Retina (tissue), 1 donor: ENCODE measurements at places on chromosomes 3 and 15.

GRCh38 chr3:160618363-160618762, 53.0 kb upstream of the KPNA4 start:
- DNase-seq: no peak

DNA sequence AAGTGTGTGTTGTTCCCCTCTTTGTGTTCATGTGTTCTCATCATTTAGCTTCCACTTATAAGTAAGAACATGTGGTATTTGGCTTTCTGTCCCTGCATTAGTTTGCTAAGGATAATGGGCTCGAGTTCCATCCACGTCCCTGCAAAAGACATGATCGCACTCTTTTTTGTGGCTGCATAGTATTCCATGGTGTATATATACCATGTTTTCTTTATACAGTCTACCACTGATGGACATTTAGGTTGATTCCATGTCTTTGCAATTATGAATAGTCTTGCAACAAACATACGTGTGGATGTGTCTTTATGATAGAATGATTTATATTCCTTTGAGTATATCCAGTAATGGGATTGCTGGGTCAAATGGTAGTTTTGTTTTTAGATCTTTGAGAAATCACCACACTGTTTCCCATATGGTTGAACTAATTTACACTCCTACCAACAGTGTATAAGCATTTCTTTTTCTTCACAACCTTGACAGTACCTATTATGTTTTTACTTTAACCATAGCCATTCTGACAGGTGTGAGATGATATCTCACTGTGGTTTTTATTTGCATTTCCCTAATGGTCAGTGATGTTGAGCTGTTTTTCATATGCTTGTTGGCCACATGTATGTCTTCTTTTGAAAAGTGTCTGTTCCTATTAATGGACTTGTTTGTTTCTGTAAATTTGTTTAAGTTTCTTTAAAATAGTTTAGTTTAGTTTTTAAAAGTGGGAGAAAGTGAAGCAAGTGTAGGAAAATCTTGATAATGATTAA, 21.9 kb upstream of the SLC30A4 start:
- DNase-seq: no peak

DNA sequence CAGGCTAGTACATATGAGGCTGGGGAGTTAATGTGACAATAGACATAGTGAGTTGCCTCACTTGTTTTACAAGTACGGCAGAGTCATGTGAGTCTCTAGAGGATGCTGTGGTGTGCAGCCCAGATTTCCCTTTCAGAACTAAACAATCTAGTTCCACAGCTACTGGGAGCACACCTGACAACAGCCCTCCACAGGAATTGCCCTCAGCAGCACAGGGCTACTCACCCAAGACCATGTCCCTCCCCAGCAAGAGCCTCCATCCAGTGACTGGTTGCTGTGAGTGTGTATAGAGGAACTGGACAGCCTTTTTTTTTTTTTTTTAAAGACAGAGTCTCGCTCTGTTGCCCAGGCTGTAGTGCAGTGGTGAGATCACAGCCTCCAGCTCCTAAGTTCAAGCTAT, 40.2 kb upstream of the UBE2E2 start:
- DNase-seq: no peak

- DNase-seq: peak; percentile 53
These were observed 16.2 kb downstream of the NISCH start for GRCh38 chr3:52471371-52472238.

DNA sequence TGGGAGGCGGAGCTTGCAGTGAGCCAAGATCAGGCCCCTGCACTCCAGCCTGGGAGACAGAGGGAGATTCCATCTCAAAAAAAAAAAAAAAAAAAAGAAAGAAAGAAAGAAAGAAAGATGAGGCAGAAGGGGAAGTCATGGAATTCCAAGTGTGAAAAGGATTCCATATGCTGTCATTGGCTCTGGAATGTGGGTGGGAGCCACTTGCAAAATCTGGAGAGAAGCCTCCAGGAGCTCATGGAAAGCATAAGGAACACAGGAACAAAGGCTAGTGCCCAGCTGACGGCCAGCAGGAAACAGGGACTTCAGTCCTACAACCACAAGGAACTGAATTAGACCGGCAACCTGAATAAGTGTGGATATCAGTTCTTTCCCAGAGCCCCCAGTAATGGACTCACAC, 12.5 kb upstream of the TRAK1 start:
- no peak for DNase-seq

DNA sequence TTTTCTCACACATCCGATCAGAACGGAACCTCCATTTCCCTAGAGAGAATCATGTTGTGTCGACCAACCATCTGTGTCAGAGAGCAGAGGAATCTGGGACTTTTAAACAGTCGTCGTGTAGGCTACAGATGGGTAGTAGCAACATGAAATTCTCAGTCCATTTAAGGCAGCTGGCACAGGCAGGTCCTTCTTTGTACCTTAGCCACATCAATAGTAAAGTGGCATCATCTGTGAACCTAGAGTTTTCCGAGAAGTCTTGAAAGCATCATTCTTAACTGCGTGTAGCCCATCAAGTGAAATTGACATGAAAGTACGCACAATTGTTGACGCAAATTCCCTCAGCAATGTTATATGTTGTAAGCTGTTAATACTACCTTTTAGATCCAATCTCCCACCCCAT, 114.5 kb upstream of the GRM7 start:
- DNase-seq: no peak

- DNase-seq: no peak
These were observed 185.0 kb downstream of the PLCL2 start for GRCh38 chr3:17069754-17070153.

- DNase-seq: no peak
These were observed 8.8 kb downstream of the CHST2 start for GRCh38 chr3:143128227-143128955.

DNA sequence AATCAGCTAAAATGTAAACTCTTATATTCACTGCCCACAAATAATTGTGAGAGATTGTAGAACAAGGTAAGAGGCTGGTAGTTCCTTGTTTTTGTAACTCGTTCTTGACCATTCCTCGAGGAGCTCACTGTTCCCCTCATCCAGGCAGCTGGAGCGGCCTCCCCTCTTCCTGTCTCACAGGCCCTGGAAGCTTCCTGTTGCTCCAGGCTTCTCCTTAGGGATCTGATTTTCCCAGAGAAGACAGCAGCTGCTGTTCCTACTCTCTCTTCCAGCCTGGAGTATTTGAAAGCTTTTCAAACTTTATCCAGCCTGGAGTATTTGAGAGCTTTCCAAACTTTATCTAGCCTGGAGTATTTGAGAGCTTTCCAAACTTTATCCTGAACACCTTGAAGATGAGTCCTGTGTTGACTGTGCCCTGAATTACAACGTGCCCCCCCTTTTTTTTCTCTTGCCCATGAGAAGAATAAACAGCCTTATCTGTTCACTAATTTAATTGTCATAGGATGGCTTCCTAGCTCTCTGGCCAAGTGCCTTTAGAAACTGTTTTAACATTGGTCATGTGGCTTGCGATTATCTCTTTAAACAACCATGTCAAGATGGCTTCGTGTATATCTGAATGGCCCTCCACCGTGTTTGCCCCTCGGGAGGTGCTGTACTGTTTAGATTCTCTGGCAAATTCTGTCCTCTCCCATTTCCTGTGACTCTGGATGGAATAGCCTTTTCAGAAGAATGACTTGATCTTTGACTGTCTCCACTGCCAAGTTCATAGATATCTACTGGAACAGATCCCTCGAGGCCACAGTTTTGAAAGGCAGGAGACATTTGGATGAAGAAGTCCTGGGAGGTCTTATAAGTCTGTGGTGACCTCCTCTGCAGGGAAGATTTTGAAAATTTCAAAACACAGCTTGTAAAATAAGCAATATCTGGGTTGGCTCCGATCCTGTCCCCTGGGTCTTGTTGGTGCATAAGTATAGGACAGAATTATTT, 4.8 kb downstream of the ADAMTSL3 start:
- DNase-seq: no peak

DNA sequence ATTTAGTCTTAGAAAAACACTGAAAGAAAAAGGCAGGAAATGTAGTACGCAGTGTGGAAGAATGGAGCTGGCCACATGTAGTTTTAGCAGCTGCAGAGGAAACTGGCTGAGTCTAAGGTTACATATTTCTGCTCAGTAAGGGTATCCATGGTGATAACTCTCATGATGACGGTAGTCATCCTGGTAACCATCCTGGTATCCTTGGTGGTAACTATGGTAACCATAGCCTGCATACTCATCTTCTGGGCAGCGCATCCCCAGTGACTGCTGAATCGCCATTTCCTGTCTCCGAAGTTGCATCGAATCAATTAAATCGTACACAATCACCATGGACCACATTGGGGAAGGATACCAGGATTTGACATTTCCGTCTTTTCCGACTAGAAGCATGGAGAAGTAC, 35.7 kb downstream of the CCDC80 start:
- DNase-seq: no peak

DNA sequence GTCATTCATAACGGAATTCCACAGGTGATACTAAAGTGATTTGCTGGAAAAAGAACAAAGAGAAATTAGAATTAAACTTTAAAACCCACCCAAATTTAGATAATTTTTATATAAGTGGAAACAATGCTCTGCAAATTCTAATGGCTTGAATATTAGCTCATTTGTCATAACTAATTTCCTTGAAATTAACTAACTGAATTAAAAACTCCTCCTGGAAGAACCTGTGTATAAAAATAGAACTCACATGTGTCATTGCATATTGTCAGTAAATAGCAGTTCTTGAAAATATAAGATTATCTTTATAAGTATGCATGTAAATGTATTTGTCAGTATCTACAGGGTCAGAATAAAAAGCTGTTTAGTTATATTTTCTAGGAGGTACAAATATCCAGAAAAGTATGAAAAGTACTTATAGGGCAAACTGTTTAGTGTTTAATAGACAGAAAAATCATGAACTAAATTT, 16.3 kb downstream of the ZIC1 start:
- no peak for DNase-seq

DNA sequence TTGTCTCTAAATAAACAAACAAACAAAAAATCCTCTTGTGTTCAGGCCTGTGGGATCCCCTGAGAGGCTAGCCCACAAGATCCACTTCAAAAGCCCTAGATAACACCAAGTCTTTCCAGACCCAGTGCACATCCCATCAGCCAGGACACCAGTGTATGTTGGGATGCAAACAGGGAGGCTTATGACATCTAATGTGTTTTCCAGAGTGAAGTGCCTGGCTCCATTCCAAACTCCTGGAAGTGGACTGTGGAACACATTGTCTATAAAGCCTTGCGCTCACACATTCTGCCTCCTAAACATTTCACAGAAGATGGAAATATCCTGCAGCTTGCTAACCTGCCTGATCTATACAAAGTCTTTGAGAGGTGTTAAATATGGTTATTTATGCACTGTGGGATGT, 57.0 kb downstream of the MLH1 start:
- no peak for DNase-seq

DNA sequence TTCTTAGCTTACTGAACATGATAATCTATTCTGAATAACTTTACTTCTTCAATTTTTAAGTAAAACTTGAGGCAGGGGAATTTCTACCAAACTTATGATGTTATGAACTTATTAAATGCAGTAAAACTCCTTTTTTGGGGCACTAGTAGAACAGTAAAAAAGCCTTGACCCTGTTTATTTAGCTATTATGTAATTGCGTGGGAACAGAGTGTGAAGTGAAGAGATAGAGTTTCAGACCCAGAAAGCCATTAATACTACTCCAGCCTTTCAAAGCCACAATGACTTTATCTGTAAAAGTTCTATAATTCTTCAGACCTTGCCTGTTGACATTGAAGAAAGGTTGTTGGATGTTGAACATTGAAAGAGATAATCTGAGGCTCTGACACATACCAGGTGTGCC, 638.8 kb upstream of the GRM7 start:
- DNase-seq: no peak

GRCh38 chr15:99598296-99598695, 32.5 kb downstream of the MEF2A start:
- DNase-seq: no peak

DNA sequence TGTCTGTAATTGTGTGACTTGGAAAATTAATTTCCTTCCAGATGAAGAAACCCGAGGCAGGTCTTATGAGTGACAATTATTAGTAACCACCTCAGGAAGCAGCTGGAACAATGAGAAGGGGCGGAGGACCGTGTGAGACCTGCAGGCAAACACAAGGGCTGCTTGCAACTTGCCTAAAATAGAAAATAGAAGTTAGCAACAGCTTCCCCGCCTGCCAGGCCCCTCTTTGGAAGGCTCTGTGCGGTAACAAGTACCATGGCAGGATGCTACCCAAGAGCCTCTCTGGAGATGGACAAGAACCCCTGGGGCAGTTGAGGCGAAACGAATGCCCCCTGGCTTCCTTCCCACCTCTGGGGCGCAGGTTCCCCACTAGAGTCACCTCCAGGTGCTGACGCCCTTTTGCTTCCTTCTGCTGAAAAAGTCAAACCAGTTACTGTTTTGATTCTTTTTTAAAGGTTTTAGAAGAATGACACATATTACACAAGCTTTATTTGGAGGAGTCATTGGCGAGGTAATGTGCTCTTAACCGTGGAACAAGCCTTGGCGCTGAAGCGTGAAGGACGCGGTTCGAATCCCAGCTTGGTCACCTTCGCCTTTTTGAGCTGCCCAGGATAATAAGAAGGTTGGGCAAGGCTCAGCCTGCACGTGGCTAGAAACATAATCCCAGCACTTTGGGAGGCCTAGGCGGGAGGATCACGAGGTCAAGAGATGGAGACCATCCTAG, 47.0 kb upstream of the SYNM start:
- peak; percentile 31 for DNase-seq

DNA sequence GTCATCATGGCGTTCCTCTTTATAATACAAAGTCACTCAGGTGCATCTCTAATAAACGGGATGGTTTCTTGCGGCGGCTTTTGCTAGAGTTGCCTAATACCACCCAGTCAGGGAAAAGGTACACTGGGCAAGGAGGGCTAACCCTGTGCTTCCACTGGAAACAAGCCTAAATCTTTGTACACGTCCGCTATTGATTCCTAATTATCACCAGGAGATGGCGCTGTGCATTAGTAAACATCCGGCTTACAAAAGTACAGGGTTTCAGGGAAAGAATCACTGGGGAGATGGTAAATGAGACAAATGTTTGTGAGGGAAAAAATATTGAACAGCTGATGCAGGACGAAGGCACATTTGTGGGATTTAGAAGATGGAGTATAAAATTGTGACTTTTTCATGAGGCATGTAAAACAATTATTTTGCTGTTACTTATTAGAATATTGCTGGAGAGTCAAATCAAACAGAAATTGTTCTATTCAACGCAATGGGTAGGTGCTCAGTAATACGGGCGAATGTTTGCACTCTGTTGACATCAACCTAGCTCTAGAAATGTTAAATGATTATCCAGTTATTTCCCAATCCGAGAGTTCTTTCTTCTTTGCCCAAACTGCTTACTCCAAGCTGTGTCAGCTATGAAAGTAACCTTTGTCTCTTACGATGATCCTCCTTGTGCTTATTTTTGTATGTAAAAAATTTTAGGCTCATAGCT, 50.6 kb downstream of the GMNC start:
- peak; percentile 55 for DNase-seq

- DNase-seq: no peak
These were observed 218.1 kb downstream of the NSUN3 start for GRCh38 chr3:94280958-94281357.
